AG08396 (cell line): ENCODE measurements at places on chromosomes 1 and 21.

GRCh38 chr1:51189421-51190073 lies 46.5 kb upstream of the RNF11 start:
- peak; percentile 72 for DNase-seq

GRCh38 chr1:93004566-93005251 lies 43.4 kb upstream of the DIPK1A start:
- no peak for DNase-seq

DNA sequence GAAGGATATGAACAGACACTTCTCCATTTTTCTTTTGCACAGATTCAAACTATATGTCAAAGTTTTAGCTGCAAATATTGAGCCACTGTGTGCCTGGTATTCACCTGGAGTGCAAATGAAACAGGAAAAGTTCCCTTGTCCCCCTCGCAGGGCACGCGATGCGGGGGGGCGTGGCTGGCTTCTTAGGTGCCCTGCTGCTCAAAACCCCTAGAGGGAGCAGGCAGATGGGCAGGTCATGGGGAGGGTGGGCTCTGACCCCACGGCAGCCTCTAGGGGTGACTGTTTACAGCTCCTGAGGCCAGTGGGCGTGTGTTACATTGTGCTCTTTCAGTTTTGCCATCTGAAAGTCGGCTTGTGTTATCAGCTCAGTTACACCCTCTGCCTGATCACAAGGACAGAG lies 931.2 kb upstream of the B3GALT2 start:
- no peak for DNase-seq

DNA sequence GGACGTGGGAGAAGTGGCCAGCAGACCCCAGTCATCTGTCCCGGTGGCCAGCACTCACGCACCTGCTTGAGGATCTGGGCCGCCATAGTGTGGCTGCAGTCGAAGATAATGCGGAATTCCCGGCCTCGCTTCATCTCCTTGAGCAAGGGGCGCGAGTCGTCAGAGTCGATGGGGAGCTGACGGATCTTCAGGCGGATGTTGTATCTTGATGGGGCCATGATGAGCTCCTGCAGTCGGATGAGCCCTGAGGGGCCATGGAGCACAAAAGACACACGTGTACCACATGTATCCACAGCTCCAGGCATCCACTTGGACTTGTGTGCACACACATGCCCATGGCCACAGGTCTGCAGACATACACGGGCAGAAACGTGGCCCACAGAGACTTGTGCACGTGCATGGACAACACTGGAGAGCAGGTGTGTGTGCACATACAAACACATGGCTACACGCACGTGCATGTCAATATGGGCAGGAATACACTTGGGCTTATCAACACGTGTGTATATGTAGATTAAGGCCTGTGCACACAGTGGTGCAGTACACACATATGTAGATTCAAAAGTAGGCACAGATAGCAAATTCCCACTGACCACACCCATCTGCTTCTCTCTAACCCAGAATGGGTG lies 162.1 kb downstream of the GRIK3 start:
- no peak for DNase-seq

GRCh38 chr1:81446000-81446669 lies 354.6 kb upstream of the ADGRL2 start:
- no peak for DNase-seq

DNA sequence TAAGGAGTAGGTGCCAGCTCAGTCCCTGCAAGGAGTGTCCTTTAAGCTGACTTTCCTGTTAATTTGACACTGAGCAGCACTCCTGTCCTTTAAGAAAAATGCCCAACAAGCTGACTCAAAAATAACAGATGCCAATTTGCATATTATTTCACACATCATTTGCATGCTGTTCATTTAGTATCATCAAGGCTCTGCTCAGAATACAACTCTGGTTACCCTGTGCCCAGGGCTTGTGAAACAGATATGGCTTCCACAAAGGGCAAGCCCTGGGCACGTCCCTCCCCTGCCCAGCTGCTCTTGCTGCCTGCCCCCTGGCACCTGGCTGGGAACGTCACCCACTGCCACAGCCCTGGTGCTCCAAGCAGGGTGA lies 10.3 kb downstream of the KCNN3 start:
- no peak for DNase-seq

GRCh38 chr1:207035877-207036551 lies 3.5 kb upstream of the C1orf116 start:
- no peak for DNase-seq

GRCh38 chr1:231232870-231233734 lies 7.9 kb upstream of the GNPAT start:
- no peak for DNase-seq

- DNase-seq: no peak
These were observed 9.6 kb downstream of the CDC42BPA start for GRCh38 chr1:227308367-227309336.
